ENCODE measurements at places on chromosomes 3 and 15.

DNA sequence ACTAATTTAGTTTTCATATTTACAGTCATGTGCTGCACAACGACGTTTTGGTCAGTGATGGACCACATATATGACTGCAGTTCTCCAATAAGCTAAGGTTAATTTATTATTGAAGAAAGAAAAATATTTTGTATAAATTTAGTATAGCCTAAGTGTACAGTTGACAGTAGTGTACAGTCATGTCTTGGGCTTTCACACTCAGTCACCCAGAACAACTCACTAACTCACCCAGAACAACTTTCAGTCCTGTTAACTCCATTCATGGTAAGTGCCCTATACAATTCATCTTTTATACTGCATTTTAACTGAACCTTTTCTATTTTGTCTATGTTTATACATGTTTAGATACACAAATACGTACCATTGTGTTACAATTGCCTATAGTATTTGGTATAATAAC is 3.8 kb upstream of the GABRR3 start:
- DNase-seq: no peak

- DNase-seq: no peak
Measured at GRCh38 chr3:29537889-29538609, 257.2 kb downstream of the RBMS3 start.

DNA sequence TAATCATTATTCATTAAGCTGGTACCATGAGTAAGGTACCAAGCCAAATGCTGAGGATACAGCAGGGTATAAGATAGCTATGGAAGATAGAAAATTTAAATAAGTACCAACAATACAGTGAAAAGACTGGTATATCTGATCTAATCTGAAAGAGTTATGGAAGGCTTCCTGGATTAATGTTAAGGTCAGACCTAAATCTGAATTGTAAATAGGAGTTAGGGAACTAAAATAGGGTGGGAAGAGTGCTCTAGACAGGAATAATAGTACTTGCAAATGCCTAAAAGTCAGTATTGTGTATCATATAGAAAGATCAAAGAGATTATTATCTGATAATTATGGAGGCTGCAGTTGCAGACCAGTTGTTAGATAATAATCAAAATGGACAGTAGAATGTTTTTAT is 2.6 kb upstream of the ACKR4 start:
- DNase-seq: no peak

GRCh38 chr3:177150218-177150916 is 46.9 kb downstream of the TBL1XR1 start:
- DNase-seq: no peak

DNA sequence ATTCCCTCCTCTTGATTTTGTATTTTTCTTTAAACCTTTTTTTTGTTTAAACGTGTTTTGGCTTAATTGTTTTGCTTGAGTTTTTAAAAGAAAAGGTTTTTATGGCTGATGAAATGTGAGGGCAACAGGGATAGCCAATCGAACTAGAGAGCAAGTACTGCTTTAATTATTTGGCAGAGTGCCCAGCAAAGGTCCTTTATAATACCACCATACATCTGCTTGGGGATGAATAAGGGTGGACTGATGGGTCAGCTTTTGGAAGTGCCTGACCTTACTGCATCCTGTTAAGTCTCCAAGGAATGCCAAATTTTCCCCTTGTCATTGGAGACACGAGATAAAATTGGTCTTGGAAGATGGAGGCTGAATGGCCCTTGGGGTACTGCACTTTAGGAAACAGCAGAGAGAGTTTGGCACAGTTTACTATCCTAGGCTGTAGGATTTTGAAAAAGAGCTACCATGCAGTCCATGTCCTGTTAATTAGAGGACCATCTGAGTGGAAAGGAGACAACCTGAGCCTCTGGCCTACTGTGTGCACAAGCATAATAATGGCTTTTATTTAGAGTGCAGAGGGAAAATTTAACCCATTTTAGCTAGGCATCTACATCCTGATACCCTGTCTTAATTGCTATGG is 19.8 kb upstream of the MTHFS start:
- DNase-seq: no peak

- no peak for DNase-seq
Measured at GRCh38 chr3:112984485-112984884, 6.3 kb upstream of the GTPBP8 start.

DNA sequence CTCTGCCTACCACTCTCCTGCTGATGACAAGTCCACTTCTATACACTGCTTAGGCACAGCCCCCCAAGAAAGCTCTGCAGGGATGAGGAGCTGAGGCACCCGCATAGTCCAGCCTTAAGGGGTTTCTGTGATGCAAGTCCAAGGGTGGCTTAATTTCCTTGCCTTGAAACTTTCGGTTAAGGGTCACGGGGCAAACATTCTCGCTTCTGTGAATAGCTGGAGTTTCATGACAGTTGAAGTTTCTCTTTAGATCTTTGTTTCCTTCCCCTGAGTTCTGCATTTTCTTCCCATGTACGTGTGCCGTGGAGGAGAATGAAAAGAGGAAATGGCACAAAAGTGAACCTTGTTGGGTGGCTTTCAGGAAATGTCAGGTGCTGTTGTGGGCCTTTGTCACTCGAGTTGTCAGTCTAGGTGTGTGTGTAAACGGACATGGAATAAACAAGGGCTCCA is 7.0 kb downstream of the GPR160 start:
- DNase-seq: no peak

DNA sequence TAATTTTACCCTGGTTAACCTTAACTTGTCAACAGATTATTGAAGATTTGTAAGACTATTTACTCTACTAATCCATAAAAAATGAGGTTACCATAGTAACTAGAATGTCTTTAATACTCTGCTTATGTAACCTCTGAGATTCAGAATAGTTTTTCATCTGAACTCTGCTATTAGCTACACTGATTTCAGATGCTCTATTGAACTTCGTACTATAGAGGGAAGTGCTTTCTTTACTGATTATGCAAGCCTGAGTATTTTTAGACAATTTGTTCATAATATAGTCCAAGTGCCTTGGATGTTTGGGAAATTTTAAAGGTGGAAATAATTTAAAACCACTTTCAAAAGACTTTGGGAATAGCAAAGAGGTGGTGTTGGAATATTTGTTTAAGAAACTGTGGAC is 107.9 kb upstream of the GBE1 start:
- no peak for DNase-seq

- DNase-seq: no peak
Measured at GRCh38 chr15:70407955-70408354, 310.2 kb upstream of the TLE3 start.

GRCh38 chr15:75164625-75165350 is 36.9 kb upstream of the C15orf39 start:
- no peak for DNase-seq

GRCh38 chr3:40309925-40310695 is 603 bp downstream of the EIF1B start:
- no peak for DNase-seq

DNA sequence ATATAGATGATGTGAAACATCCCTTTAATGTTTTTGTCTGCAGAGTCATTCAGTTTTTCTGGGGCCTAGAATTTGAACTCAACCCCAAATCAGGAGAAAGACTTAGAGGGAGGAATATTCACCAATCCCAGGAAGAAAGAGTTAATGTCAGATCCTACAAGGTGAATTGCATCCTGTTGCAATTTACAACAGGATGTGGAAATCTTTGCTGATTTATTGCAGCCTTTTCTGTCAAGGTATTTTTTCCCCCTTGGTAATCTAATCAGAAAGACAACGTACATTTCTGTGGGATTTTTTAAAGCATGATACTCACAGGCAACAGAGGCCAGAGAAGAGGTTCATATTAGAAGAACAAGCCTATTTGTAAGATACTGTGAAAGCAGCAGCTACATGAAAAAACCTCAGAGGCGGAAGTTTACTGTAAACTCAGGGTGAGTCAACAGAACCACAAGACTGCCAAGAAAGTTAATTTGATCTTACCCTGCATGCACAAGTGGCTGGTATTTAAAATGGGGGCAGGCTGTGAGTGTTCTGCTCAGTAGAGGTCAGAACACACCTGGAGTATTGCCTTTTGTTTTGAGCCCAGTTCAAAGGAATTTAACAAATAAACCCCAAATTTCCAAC is 531.9 kb downstream of the AGBL1 start:
- DNase-seq: no peak

- DNase-seq: no peak
Measured at GRCh38 chr3:168654700-168655099, 559.0 kb upstream of the GOLIM4 start.

GRCh38 chr15:20340931-20341661 is 200.5 kb downstream of the GOLGA6L6 start:
- no peak for DNase-seq

DNA sequence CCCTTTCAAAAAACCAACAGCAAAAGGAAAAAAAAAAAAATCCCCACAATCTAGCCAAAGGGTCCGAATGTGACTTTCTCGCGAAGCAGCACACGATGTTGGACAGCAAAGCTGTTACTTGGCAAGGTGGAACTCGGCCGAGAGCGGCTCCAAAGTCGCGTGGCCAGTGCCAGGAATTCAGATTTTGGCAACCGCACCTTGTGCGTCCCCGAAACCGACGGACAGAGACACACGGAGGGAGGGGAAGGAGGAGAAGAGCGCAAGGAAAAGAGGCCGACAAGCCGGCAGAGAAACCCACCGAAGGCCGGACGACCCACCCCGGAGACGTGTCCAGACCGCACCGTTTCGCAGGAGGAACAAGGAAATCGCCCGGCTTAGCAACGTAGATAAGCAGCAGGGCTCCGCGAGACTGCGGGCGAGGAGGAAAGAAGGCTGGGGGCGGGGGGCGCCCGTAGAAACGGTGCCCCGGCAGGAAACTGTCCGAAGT is 517.3 kb downstream of the MECOM start:
- no peak for DNase-seq

DNA sequence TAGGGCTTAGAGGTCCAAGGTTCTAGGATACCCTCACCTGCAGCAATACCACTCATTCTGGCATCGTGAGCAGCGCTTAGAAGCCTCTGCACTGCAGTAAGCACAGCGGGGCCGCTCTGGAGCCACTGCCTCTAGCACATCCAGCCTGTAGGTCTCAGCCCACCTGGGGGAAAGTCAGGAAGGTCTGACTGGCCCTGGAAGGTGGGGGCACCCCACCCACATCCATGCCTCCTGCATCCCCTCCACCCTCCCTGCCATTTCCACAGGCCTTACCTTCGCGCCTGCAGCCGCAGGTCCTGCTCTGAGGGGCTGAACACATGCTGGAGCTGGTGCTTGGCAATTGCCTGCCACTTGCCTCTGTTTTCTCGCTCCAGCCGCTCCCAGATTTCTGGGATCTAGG is 901 bp upstream of the RASSF1 start:
- DNase-seq: no peak

DNA sequence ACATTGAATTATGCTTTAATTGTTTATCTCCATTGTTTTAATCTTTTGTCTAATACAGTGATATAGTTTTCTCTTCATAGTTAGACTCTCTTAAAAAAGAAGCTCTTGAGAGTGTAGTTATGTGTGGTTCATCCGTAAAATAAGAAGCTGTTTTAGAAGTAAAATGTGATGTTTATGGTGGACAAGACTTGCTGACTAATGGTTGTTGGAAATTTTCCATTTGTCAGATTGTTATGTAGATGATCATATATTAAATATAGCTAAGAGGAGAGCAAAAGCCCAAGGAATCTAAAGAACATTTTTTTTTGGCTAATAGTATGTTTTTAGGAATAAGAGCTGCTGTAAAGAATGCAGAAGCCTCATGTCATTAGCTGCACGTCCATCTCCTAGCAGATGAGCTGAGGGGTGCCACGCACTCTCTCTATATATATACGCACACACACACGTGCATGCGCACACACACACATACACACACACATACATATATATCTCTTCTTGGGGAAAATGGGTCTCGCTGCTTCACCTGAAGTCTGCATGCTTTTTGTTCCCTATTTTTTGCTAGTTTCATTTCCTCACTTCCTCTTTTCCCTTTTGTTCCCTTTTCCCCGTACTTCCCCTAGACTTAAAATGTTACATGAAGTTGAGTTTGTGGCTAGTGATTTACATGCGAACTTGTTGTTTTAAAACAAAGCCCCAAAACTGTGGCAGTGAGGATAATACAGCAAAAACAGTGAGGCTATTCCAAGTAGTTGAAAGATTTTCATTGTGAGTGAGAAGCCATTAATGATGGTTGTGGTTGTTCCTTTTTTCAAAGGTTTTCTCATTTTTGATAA is 107.8 kb downstream of the MBNL1 start:
- no peak for DNase-seq

GRCh38 chr3:151835751-151836525 is 22.0 kb downstream of the AADAC start:
- DNase-seq: no peak

- no peak for DNase-seq
Measured at GRCh38 chr15:44023176-44023575, 171.9 kb downstream of the FRMD5 start.

- DNase-seq: no peak
Measured at GRCh38 chr3:45486926-45487325, 98.5 kb downstream of the LARS2 start.

DNA sequence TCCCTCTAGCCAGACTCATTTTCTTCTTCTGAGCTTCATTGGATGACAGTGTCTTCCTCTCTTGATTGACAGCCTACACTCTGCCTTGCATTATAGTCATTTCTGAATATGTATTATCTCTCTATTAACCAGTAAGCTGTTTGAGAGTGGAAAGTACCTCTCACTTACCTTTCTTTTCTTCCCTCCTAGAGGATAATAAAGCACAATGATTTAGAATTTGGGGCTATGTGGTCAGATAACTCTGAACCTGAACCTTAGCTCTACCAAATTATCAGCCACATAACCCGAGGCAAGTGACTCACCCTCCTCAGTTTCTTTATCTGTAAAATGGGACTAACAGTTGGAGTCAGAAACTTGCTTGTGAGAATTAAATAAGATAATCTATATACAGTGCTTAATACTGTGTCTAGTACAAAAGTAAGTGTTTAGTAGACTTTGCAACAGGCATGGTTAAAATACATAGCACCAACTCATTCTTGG is 331.8 kb upstream of the TBL1XR1 start:
- DNase-seq: no peak

DNA sequence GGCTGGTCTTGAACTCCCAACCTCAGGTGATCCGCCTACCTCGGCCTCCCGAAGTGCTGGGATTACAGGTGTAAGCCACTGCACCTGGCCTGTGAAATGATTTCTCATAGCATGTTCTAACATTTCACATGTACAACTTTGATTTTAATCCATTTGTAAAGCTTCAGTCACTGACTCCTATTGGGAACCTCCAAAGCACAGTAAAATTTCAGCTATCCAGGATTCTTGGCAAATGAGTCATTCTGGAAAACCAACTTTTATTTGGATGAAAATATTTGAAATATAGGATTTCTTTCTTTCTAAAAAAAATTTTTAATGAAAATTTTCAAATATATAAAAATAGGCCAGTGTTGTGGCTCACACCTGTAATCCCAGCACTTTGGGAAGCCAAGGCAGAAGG is 2.7 kb upstream of the LMAN1L start:
- DNase-seq: no peak

GRCh38 chr3:14435175-14436014 is 33.0 kb downstream of the SLC6A6 start:
- no peak for DNase-seq

- no peak for DNase-seq
Measured at GRCh38 chr3:18806633-18807032, 341.7 kb upstream of the KCNH8 start.

GRCh38 chr3:179324270-179324754 is 1.5 kb downstream of the ZNF639 start:
- DNase-seq: no peak

GRCh38 chr3:77169823-77170222 is 129.9 kb downstream of the ROBO2 start:
- no peak for DNase-seq
